H7 (cell line): ENCODE measurements at places on chromosomes 2 and 18. TPM values are rescaled to one million over a fixed set of nuclear protein-coding genes. Genes with fewer than 3 reads are reported as not detected.

LAMA3 gene
- total RNA-seq = 0.11 and 0.21 TPM in 2 replicates

ZNF385B gene
- 0.41 and 0.90 TPM in 2 replicates for total RNA-seq

FBXO15 gene
- total RNA-seq = 0.55 and 1.5 TPM in 2 replicates

DOCK10 gene
- total RNA-seq = 0.11 and 1.1 TPM in 2 replicates

GNAL gene
- total RNA-seq = 24.5 and 38.9 TPM in 2 replicates

TANC1 gene
- total RNA-seq = 7.0 and 8.4 TPM in 2 replicates

SATB2 gene
- total RNA-seq = 10.3 and 15.7 TPM in 2 replicates

IL36G gene
- 0.37 TPM in 1 of 2 replicates, not detected in the other for total RNA-seq

DNAH7 gene
- under 0.01 TPM in 1 of 2 replicates, not detected in the other for total RNA-seq

WNT6 gene
- total RNA-seq = not detected in 2 replicates

ACMSD gene
- not detected in 2 replicates for total RNA-seq

NOP58 gene
- total RNA-seq = 70.7 and 95.9 TPM in 2 replicates

FAM237A gene
- not detected in 2 replicates for total RNA-seq

RNF152 gene
- total RNA-seq = 8.8 and 8.9 TPM in 2 replicates

VAMP8 gene
- total RNA-seq = 17.7 and 33.0 TPM in 2 replicates

THOC1 gene
- 53.6 and 76.6 TPM in 2 replicates for total RNA-seq

SLC16A14 gene
- total RNA-seq = 1.3 and 2.1 TPM in 2 replicates

GRCh38 chr2:143162123-143162837 lies 33.1 kb downstream of the ARHGAP15 start:
- DNase-seq = no peak

- DNase-seq = peak; percentile 70
Observed at GRCh38 chr2:27261241-27261925, 1.5 kb downstream of the SLC30A3 start.

- no peak for DNase-seq
Observed at GRCh38 chr2:201118961-201119854, 3.2 kb downstream of the CFLAR start.

DNA sequence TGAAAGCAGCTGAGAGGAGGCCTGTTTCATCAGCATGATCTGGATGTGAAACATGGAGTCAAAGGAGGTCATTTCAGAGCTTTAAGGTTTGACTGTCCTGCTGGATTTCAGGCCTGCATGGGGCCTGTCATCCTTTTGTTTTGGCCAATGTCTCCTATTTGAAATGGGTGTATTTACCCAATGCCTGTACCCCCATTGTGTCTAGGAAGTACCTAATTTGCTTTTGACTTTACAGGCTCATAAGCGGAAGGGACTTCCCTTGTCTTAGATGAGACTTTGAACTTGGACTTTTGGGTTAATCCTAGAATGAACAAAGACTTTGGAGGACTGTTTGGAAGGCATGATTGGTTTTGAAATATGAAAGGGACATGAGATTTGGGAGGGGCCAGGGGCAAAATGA lies 19.3 kb upstream of the CYP27C1 start:
- no peak for DNase-seq

DNA sequence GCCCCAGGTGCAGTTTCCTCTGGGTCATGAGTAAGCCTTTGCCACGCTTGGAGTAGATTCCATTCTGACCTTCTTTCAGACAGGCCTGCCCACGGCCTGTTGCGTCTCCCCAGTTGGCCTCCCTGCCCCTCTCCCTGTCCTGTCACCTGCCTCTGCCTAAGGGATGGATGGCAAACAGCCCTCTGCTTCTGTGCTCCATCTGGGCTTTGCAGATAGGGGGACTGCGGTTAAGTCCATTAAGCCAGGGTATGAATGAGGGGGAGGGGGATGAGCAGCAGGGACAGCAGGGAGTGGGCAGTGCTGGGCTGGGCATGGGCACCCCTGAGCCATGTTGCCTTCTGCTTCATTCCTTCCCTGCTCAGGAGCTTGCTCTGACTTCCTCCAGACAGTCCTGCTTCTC lies 37.6 kb upstream of the B3GNT7 start:
- no peak for DNase-seq

DNA sequence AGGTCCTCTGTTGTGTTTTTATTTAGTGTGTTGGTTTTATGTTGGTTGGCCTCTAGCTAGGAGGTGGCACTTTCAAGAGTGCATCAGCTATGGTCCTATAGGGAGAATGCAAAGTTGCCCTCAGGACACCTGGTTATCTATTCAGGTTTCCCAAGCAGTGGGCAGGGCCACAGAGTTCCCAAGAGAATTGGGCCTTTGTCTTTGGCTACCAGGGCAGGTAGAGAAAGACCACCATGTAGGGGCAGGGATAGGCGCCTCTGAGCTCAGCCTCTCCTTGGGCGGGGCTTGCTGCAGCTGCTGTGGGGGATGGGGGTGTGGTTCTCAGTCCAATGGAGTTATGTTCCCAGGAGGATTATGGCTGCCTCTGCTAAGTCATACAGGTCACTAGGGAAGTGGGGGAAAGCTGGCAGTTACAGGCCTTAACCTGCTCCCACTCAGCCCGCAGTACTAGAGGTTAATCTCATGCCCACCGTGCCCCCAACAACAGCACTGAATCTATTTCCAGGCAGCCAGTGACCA lies 26.0 kb downstream of the ABCB11 start:
- DNase-seq = no peak

DNA sequence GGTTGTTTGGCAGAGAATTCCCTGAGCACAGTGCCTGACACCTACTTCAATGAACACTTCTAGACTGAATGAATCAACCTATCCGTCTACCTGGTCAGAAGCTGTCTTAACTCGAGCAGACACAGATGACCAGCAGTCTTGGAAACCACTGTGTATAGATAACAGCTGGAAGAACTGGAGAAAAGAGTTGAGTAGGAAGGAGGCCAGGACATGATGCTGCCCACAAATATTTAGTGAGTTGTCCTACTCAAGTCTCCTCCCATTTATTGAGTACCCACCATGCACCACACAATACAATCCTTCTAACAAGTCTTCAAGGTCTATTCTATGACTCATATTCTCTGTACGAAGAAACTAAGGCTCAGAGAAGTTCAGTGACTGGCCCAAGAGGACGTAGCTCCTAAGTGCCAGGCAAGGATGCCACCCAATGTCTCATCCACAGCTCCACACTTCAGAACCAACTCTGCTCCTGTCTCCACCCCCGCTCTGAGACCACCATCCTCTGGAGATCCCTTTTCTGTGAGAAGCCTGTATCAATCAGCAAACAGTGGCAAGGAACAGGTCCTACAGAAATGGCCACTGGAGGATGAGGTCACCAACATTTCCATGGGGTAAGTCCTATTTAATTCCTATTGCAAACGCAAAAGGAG lies 62.2 kb downstream of the GALNT14 start:
- no peak for DNase-seq

GRCh38 chr2:239828192-239828972 lies 196.8 kb downstream of the NDUFA10 start:
- DNase-seq = peak; percentile 42

- peak; percentile 19 for DNase-seq
Observed at GRCh38 chr2:159516241-159516758, 100.0 kb downstream of the BAZ2B start.

DNA sequence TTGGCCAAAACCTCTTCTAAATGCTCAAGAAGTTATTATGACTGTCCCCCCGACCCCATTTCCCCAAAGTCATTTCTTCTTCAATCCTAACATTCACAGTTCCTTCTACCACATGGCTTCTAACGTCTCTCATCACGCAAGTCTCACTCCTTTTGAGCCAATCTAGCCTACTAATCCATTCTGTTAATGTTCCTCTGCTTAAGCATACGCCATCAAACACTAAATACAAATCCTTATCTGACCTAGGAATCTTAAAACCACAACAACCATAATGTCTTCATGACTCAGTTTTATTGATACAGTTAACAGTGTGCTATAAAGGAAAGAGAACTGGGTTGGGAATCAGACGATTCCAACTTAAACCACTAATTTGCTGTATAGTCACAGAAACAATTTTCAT lies 23.9 kb downstream of the HNRNPLL start:
- DNase-seq = no peak
